ENCODE measurements at places on chromosomes 13 and 19.

GRCh38 chr19:32268381-32268780 is 77.0 kb upstream of the ZNF507 start:
- H3K27ac ChIP-seq, result no peak overlapping the region
- no peak overlapping the region for H3K4me3 ChIP-seq
- no peaks in the 10 kb centered on the region for H3K36me3 ChIP-seq
- no peak for DNase-seq
- peaks cover 7% of the 10 kb centered on the region for H3K27me3 ChIP-seq
- H3K4me1 ChIP-seq, result no peaks in the 10 kb centered on the region

- peak overlapping the region; percentile 93 for H3K27ac ChIP-seq
- no peaks in the 10 kb centered on the region for H3K27me3 ChIP-seq
Observed at GRCh38 chr19:3065675-3066357, 3.5 kb upstream of the TLE5 start.

DNA sequence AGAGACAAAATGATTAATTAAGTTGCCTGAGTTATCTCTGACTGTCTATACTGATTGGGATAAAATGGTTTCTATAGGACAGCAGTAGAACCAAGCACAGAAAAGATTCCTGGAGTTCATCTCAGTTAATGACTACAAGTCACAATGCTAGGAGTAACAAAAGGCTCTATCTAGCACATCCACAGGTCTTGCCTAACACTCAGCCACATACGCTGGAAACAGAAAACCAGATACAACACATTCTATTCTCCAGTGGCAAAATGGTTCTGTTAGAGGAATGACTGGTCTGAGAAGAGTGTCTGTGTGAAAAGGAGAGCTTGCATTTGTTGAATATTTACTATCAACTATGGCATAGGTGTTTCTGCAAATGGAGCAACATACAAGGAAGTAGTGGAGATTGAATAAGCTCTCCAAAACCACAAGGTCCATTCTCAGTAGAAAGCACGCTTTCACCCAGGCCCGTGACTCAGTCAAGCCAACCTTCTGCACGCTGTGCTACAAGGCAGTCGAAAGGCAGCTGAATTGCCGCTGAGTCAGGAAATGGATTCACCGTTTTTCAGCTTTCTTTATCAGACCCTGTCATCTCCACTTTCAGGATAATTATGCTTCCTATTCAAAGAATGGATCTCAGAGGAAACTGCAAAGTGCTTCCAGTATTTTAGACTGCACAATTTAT is 761.5 kb downstream of the EFNB2 start:
- H3K4me1 ChIP-seq, result no peaks in the 10 kb centered on the region
- H3K27me3 ChIP-seq, result no peaks in the 10 kb centered on the region
- no peak for DNase-seq
- no peaks in the 10 kb centered on the region for H3K36me3 ChIP-seq
- H3K27ac ChIP-seq, result no peak overlapping the region

DNA sequence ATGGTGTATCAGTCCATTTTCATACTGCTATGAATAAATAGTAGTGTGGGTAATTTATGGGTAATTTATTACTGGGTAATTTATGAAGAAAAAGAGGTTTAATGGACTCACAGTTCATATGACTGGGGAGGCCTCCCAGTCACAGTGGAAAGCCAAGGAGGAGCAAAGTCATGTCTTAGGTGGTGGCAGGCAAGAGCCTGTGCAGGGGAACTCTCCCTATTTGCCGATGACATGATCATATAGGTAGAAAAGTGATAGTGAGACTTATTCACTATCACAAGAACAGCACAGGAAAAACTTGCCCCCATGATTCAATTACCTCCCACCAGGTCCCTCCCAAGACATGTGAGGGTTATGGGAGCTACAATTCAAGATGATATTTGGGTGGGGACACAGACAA is 1137.7 kb downstream of the UQCRFS1 start:
- no peak overlapping the region for H3K27ac ChIP-seq
- H3K4me3 ChIP-seq, result no peak overlapping the region
- DNase-seq, result no peak
- no peaks in the 10 kb centered on the region for H3K36me3 ChIP-seq
- H3K4me1 ChIP-seq, result no peaks in the 10 kb centered on the region
- H3K27me3 ChIP-seq, result no peaks in the 10 kb centered on the region

GRCh38 chr13:98906746-98907502 is 70.9 kb downstream of the DOCK9 start:
- no peaks in the 10 kb centered on the region for H3K27me3 ChIP-seq
- DNase-seq, result no peak
- no peak overlapping the region for H3K4me3 ChIP-seq
- H3K36me3 ChIP-seq, result peaks cover 18% of the 10 kb centered on the region
- H3K4me1 ChIP-seq, result peaks cover 4% of the 10 kb centered on the region

DNA sequence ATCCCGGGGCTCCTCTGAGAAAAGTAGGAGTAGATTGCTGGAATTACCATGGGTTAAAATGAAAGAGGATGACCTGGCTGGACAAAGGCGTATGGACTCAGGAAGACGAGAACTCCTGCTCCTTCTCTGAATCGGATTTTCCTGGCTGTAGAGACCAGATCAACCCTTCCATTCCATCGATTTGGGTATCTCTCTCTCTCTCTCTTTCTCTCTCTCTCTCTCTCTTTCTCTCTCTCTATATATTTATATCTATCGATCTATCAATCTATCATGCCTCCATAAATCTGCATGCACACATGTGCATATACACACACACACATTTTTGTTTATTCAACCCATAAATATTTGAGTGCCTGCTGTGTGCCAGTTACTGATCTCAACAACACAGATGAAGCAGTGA is 234.9 kb downstream of the LMO7 start:
- no peak for DNase-seq
- no peaks in the 10 kb centered on the region for H3K36me3 ChIP-seq
- H3K4me3 ChIP-seq, result no peak overlapping the region
- peaks cover 12% of the 10 kb centered on the region for H3K27me3 ChIP-seq
- H3K27ac ChIP-seq, result no peak overlapping the region
- peaks cover 5% of the 10 kb centered on the region for H3K4me1 ChIP-seq

DNA sequence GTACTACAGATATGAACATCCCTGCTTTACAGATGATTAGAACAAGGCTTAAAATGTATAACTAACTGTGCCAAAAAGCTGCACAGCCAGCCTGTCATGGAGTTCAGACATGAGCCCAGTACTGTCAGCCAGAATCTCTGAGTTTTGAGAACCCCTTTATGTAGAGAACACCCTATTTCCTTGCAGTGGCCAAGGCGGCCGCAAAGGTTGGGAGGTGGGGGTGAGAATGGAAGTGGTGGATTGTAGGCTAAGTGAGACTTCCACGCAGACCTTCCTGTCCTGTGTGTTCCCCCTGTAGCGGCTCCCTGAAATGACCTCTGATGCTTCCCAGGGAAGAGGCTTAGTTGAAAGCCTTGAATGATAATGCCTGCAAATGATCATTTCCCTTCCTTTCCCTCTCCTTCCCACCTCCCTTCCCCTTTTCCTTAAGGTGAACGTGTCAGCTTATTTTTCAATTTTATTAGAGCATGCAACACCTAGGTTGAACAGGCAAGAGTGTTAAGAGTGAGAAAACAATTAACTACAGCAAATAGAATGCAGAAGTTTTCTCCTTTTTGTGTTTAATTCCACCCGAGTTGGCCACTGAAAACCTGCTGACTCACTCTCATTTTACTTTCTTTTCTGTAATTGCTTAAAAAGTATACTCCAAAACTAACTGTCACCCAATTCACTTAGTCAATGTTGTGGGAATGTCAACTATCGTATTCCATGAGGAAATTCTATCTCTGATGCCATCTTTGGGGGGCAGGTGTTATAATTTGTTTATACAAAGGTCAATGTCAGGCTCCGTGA is 167.0 kb upstream of the EDNRB start:
- no peak for DNase-seq
- H3K27ac ChIP-seq, result no peak overlapping the region
- peaks cover 8% of the 10 kb centered on the region for H3K4me1 ChIP-seq
- H3K4me3 ChIP-seq, result no peak overlapping the region
- peaks cover 10% of the 10 kb centered on the region for H3K27me3 ChIP-seq

DNA sequence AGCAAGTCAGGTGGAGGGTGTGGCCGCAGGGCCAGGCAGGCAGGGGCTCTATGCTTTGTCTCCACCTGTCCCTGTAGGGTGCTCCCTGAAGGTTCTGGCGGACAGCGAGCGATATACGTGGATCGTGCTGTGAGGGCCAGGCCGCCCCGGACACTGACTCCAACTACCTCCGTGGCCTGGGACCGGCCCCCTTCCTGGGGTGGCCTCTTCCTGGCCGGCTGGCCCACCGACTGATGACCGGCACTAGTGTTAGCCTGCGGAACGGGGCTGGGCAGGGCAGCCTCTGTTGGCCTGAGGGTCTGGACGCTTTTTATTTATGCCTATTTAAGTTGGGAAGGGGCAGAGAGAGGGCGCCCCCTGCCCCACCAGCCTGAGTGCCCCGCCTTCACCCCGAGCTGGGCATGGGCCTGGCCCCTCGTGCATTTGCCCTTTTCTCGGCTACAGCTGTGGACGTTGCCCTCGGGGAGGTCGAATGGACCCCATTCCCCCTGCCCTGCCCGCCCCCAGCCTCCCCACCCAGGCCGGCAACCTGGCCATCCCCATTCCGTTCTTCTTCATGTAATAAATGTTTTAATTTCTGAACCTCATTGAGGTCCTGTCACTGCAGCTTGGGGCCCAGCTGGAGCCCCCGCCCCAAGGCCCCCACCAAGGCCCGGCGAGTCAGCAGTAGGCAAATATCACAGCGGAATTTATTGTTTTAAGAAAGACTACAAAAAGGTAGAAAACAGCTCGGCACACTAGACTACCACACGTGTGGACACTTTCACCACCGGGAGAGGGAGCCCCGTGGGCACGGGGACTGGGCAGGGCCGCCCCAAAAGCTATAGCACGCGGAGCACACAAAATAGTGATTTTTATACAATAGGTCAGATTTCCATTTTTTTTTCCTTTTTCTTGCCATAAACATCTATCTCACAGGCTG is 8.8 kb downstream of the DCAF15 start:
- no peaks in the 10 kb centered on the region for H3K4me1 ChIP-seq
- H3K4me3 ChIP-seq, result no peak overlapping the region
- peaks cover 21% of the 10 kb centered on the region for H3K36me3 ChIP-seq
- DNase-seq, result no peak
- H3K27me3 ChIP-seq, result no peaks in the 10 kb centered on the region

- H3K4me1 ChIP-seq, result no peaks in the 10 kb centered on the region
- H3K27me3 ChIP-seq, result no peaks in the 10 kb centered on the region
- no peak for DNase-seq
- no peak overlapping the region for H3K27ac ChIP-seq
- H3K4me3 ChIP-seq, result no peak overlapping the region
Observed at GRCh38 chr13:101982903-101983302, 418.9 kb downstream of the FGF14 start.

GRCh38 chr13:36966404-36966803 is 32.7 kb downstream of the ALG5 start:
- H3K36me3 ChIP-seq, result peaks cover 27% of the 10 kb centered on the region

DNA sequence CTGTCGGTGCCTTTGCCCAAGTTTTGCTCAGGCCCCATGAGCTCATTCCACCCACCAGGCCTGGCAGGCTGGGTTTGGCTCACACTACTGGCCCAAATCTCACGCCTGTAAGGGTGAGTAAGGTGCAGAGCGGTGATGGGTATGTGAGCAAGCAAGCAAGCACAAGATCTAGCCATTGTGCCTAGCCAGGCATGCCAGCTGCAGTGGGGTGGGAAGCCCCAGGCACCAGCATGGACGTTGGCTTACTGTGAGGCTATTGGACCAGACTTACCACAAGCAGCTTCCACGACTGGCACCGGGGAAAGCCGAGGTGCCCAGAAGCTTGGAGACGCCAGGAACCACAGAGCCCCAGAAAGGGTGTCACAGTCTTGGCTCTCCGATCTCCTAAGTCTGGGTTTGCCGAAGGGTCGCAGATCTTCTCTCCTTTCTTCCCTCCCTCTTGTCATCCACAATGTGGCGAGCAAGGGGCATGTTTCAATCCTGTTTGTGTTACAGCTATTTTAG is 2659.4 kb upstream of the PCDH20 start:
- H3K27ac ChIP-seq, result no peak overlapping the region
- H3K27me3 ChIP-seq, result no peaks in the 10 kb centered on the region
- H3K4me3 ChIP-seq, result no peak overlapping the region
- H3K36me3 ChIP-seq, result no peaks in the 10 kb centered on the region

GRCh38 chr19:45075301-45076028 is 813 bp downstream of the ZNF296 start:
- peak; percentile 84 for DNase-seq
- H3K4me1 ChIP-seq, result peaks cover 60% of the 10 kb centered on the region
- H3K36me3 ChIP-seq, result peaks cover 38% of the 10 kb centered on the region
- peak overlapping the region; percentile 96 for H3K4me3 ChIP-seq
- H3K27ac ChIP-seq, result peak overlapping the region; percentile 96

GRCh38 chr19:38496603-38497487 is 63.4 kb downstream of the RYR1 start:
- no peak for DNase-seq
- no peak overlapping the region for H3K4me3 ChIP-seq
- H3K27ac ChIP-seq, result no peak overlapping the region
- no peaks in the 10 kb centered on the region for H3K27me3 ChIP-seq
- no peaks in the 10 kb centered on the region for H3K36me3 ChIP-seq
- peaks cover 7% of the 10 kb centered on the region for H3K4me1 ChIP-seq

- peaks cover 19% of the 10 kb centered on the region for H3K4me1 ChIP-seq
- no peak overlapping the region for H3K27ac ChIP-seq
- H3K4me3 ChIP-seq, result no peak overlapping the region
- DNase-seq, result no peak
- no peaks in the 10 kb centered on the region for H3K36me3 ChIP-seq
Observed at GRCh38 chr13:27774651-27775050, 17.6 kb upstream of the GSX1 start.

- DNase-seq, result no peak
- H3K4me1 ChIP-seq, result no peaks in the 10 kb centered on the region
- H3K27me3 ChIP-seq, result peaks cover 24% of the 10 kb centered on the region
- H3K27ac ChIP-seq, result no peak overlapping the region
Observed at GRCh38 chr13:98368019-98368418, 190.9 kb upstream of the RNF113B start.

DNA sequence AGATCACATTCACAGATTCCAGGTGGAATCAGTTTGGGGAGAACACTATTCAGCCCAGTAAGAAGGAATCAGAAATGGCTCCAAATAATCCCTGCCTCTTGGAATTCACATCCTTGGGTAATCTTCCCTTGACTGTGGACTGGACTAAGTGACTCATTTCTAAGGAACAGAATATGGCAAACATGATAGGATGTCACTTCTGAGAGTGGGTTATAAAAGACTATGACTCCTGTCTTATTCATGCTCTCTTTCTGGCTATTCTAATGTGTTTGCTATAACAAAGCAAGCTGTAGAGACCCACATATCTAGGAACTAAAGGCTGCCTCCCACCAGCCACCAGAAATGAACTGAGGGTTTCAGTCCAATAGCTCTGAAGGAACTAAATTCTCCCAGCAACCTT is 37.8 kb downstream of the MBD3L2B start:
- no peak overlapping the region for H3K27ac ChIP-seq
- H3K4me3 ChIP-seq, result no peak overlapping the region
- no peak for DNase-seq
- peaks cover 27% of the 10 kb centered on the region for H3K27me3 ChIP-seq
- peaks cover 10% of the 10 kb centered on the region for H3K4me1 ChIP-seq
- H3K36me3 ChIP-seq, result peaks cover 10% of the 10 kb centered on the region

- H3K4me3 ChIP-seq, result no peak overlapping the region
- H3K27ac ChIP-seq, result no peak overlapping the region
- no peaks in the 10 kb centered on the region for H3K36me3 ChIP-seq
- peaks cover 18% of the 10 kb centered on the region for H3K4me1 ChIP-seq
- H3K27me3 ChIP-seq, result peaks cover 46% of the 10 kb centered on the region
- DNase-seq, result no peak
Observed at GRCh38 chr19:33301900-33302174, 497 bp downstream of the CEBPA start.
